ENCODE measurements at places on chromosomes 1 and 21. TPM values are rescaled to one million over a fixed set of nuclear protein-coding genes. Genes with fewer than 3 reads are reported as not detected.

DNA sequence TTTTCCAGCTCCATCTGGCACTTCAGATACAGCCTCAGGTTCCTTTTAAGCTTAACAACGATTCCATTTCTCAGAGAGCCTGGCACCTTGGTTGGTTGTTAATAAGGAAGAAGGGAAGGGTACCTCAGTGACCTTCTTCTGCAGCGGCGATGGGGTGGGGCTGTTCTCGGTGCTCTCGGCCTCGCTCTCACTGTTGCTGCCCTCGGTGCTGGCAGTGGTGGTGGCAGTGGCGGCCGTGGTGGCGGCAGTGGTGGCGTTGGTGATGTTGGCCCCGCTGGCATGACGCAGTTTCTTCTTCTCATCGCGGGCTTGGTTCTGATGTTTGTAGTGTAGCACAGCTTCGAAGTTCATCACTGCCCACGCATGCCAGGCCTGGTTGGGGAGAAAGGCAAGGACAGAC lies 30.7 kb upstream of the EXOSC10 start:
- no peak for DNase-seq

GRCh38 chr1:156682166-156682890 lies 5.1 kb upstream of the NES start:
- no peak for DNase-seq

DNA sequence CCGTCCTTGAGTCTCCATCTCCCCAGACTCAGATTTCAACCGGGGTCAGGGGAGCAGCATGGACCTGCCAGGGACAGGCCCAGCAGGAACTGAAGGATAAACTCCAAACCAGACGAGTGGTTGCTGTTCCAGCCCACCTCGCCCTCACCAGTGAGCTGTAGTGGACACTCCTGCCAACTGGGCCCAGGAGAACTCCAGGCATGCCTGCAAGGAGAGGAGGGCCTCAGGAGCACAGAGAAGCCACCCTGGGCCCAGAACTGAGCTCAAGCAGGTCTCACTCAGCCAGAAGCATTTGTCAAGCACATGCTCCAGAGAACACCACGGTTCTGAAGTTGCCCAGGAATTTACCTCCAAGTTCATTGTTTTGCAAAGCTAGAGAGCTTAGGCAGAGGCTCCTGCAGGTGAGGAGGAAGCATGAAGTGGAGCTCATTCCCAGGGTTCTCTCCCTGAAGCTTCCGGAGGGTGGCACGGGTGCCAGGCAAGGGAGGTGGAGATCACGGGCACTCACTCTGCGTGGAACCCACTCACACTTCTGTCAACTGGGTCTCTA lies 61.0 kb downstream of the MATN1 start:
- DNase-seq: no peak

DNA sequence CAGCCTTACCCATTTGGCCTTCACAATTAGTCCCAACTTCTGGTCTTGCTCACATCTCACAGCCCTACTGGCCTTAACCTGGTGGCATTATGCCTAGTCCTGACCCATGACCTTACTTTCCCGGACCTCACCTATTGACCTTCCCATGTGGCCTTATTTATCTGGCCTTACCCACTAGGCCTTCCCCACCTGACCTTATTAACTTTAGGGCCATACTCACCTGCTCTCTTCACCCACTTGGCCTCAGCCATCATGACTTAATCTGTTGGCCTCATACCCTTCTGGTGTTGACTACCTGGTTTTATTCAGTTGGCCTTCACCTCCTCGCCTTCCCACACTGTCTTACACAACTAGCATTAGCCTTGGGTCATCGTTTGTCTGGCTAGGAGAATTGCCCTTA lies 35.7 kb downstream of the EXOC8 start:
- no peak for DNase-seq

GRCh38 chr1:65309304-65310077 lies at the start of gene DNAJC6:
TSS of gene DNAJC6 (plus strand) at chr1:65309543. CDS start at chr1:65309746, 203 bp downstream.
- DNase-seq: peak; percentile 64

Gene CATSPERE
- 0.58 TPM for total RNA-seq

GRCh38 chr21:16084776-16085364 lies 355.1 kb downstream of the USP25 start:
- DNase-seq: no peak

Gene RNF220
- 82.9 TPM for total RNA-seq
